NCI-H1105 treated with DMSO at 0.1 percent for 48 hours (cell line): ENCODE measurements at places on chromosomes 2 and 18.

GRCh38 chr2:120398051-120398995 lies 52.4 kb downstream of the INHBB start:
- DNase-seq: no peak

- no peak for DNase-seq
Measured at GRCh38 chr2:241992753-241993152, 123.2 kb downstream of the RTP5 start.

DNA sequence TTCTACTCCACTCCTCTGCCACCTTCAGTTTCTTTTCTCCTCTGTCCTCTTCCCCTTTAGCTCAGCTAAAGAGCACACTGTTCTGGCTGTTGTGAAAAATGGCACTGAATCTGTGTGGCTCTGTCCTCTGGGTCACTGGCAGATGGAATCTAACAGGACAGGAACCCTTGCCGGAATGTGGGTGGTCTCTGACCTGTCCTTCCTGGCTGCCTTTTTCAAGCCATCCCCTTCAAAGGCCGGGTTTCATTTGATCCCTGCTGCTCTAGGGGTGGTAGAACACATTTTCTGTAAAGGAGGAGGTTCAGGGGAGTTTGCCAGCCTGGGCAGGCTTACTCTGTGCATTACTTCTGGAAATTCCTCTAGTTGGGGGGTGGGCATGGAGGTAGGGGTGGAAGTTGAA lies 29.9 kb downstream of the MTCL1 start:
- no peak for DNase-seq

DNA sequence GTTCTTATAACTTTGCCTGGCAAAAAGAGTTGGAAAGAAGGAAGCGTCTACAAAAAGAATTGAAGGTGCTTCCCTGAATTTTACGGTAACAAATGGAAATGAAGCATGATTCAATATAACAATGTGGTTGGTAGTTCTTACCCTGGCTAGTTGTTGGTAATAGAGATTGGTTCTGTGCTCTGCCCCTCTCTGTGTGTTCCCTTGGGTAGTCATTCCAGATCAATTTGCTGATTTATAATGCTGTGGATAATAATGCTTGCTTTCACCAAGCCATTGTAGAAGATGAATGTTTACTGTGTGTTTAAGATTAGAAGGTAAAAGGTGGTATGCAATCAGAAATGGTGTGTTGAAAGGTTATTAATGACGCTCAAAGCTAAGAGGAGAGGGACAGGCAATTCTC lies 577.8 kb upstream of the NXPH2 start:
- DNase-seq: no peak

- peak; percentile 36 for DNase-seq
Measured at GRCh38 chr2:187302586-187302985, 145.5 kb downstream of the CALCRL start.

- DNase-seq: no peak
Measured at GRCh38 chr2:150963336-150963735, 298.3 kb downstream of the RBM43 start.

DNA sequence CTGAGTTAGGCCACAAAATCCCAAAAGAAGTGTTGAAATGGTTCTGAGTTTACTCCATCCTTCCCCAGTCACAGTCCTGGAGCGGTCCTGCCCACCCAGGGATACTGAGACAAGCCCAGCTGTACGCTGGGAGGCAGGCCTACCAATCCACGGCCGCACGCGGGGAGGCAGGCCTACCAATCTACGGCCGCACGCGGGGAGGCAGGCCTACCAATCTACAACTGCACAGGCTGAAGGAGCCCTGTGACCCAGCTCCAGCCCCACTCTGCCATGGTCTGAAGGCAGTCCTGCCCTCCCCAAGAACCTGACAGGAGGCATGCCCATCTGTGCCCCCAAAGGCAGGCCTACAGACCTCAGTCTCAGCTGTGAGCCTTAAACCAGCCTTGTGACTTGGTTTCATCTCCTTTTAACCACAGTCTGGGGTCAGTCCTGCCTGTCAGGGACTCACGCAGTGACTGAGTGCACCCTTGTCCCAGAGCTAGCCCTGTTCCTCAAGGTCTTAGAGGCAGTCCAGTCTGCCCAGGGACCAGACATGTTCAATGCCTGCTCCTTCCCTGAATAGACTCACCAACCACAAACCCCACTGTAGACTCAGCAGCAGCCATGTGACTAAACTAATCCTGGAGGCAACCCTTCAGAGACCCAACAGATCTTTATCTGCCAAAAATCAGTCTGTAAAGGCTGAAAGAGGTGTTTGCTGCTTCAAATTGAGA lies 36.8 kb downstream of the GPC1 start:
- DNase-seq: no peak

- no peak for DNase-seq
Measured at GRCh38 chr2:32849456-32850194, 97.1 kb upstream of the LTBP1 start.
